ENCODE measurements at places on chromosomes 1 and 21. TPM values are rescaled to one million over a fixed set of nuclear protein-coding genes. Genes with fewer than 3 reads are reported as not detected.

TTC3 gene
- total RNA-seq, result 61.5 TPM

C4BPA gene
- not detected for total RNA-seq

SPRR2E gene
- not detected for total RNA-seq

OR2T33 gene
- not detected for total RNA-seq

FAM163A gene
- total RNA-seq, result not detected

RGSL1 gene
- not detected for total RNA-seq

FCAMR gene
- total RNA-seq, result not detected

DCDC2B gene
- not detected for total RNA-seq

CD2 gene
- not detected for total RNA-seq

AXDND1 gene
- total RNA-seq, result 3.6 TPM

LYPLA2 gene
- total RNA-seq, result 119 TPM

LGR6 gene
- not detected for total RNA-seq

SYT14 gene
- total RNA-seq, result 37.5 TPM

FBXO2 gene
- total RNA-seq, result 175 TPM

SLC30A2 gene
- 0.88 TPM for total RNA-seq

NT5C1A gene
- not detected for total RNA-seq

PLA2G2D gene
- total RNA-seq, result not detected

GPN2 gene
- total RNA-seq, result 26.9 TPM

RUSC1 gene
- 35.0 TPM for total RNA-seq

All from G401 (cell line).